Right renal pelvis (tissue), 4 donors: ENCODE measurements at places on chromosomes 2 and 18. TPM values are rescaled to one million over a fixed set of nuclear protein-coding genes. Genes with fewer than 3 reads are reported as not detected.

CCDC141 gene
- 0.14 TPM for polyA plus RNA-seq

KCNG2 gene
- 0.15 TPM for polyA plus RNA-seq

UBXN4 gene
- 139 TPM for polyA plus RNA-seq

UGT1A8 gene
- polyA plus RNA-seq: not detected

ACVR2A gene
- 21.9 TPM for polyA plus RNA-seq

AOX1 gene
- 1.7 TPM for polyA plus RNA-seq

MAP3K19 gene
- polyA plus RNA-seq: 0.83 TPM

PARD3B gene
- polyA plus RNA-seq: 40.4 TPM

CRYBA2 gene
- polyA plus RNA-seq: not detected

OTOS gene
- polyA plus RNA-seq: not detected

ACADL gene
- polyA plus RNA-seq: 23.2 TPM

SIX3 gene
- polyA plus RNA-seq: 0.04 TPM

ZNF516 gene
- polyA plus RNA-seq: 46.5 TPM

EMILIN1 gene
- 95.1 TPM for polyA plus RNA-seq

STAT4 gene
- polyA plus RNA-seq: 9.4 TPM

LRRTM1 gene
- polyA plus RNA-seq: 26.2 TPM

PROKR1 gene
- 0.21 TPM for polyA plus RNA-seq

CDH7 gene
- 20.2 TPM for polyA plus RNA-seq

ALLC gene
- polyA plus RNA-seq: not detected

CTAGE1 gene
- polyA plus RNA-seq: 0.05 TPM

MPV17 gene
- polyA plus RNA-seq: 86.2 TPM

DSG1 gene
- 0.04 TPM for polyA plus RNA-seq

SLC14A1 gene
- 2.5 TPM for polyA plus RNA-seq

CHRND gene
- polyA plus RNA-seq: 0.38 TPM

CNGA3 gene
- not detected for polyA plus RNA-seq

CAPN14 gene
- 0.10 TPM for polyA plus RNA-seq

WDR75 gene
- polyA plus RNA-seq: 40.8 TPM
